ENCODE measurements at places on chromosomes 6 and 20.

DNA sequence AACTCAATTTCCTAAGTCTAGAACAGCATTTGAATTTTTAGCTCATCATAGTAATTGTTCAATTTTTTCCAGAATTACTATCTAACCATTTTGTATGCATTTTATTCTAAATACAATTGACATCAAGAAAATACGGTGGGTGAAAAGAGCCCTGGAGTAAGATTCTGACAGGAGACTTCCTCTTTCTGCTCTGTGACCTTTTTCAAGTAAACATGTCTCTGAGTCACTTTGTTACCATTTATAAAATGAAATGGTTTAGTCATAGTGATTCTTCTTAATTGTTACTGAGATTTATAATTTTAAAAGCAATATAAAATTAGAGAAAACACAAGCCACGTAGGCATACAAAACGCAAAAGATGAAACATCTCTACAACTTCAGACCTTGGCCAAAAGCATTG, 80.2 kb downstream of the PLCB1 start:
- DNase-seq: no peak

DNA sequence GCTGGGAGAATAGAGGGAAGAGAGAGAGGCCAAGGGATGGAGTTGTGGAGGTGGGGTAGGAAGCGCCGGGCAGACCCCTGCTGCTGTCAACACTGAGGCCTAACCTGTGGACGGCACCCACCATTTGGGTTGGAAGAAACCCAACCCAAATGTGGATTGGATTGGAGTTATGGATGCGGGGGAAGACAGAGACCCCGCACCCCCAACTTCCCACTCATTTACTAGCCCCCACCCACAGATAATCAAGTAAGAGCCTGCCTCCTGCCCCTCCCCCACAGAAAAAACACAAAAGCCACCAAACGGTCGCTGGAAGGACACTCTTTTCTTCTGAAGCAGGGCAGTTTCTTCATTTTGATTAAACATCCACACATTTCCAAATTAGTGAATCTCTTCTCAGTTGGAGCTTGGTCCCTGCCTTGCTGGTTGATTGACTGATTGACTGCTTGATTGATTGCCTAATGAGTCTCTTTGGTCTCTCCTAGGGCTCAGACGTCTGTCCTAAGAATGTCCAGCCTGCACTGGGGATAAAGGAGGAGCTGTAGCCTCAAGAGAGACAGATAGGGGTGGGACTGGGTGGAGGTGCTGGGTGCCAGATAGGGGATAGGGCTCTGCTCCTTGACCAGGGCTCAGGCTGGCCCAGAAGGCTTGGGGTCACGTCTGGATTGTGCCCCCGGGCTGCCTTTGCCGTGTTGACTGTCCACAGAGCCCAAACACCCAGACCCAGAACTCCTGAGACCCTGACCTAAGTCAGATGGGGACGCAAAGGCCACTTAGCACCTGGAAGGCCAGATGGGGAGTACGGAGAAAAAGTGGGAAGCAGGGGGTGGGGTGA, 74.9 kb upstream of the FOXP4 start:
- DNase-seq: no peak

GRCh38 chr6:2220154-2220553, 25.3 kb downstream of the GMDS start:
- no peak for DNase-seq

GRCh38 chr6:44627091-44627882, 239.8 kb downstream of the CDC5L start:
- no peak for DNase-seq

- no peak for DNase-seq
These were observed 46.6 kb upstream of the PTPRK start for GRCh38 chr6:128567029-128567428.

DNA sequence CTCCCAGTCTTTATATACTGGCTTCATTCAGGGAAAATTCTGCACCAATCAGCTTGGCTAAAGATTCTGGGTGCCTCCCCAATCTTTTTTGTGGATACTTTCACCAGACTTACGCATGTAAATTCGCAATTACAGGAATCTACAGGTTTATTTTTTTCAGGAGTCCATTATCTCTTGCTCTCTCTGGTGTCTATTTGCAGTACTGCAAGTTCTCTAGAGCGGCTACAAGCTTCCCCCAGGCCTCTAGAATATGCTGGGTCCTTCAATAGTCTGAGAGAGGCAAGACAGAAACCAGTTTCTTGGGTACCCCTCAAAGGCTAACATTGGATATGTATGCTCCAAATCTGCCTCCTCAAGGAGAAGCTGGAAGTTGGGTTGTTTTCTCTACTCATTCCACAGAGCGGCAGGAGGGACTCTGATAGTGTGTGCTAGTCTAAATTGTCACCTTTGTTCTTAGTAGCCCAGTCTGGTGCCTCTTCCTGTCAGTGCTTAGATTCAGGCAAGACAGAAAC, 58.5 kb downstream of the SUN5 start:
- DNase-seq: no peak

- no peak for DNase-seq
These were observed 17.7 kb downstream of the MAS1 start for GRCh38 chr6:159908535-159908934.

DNA sequence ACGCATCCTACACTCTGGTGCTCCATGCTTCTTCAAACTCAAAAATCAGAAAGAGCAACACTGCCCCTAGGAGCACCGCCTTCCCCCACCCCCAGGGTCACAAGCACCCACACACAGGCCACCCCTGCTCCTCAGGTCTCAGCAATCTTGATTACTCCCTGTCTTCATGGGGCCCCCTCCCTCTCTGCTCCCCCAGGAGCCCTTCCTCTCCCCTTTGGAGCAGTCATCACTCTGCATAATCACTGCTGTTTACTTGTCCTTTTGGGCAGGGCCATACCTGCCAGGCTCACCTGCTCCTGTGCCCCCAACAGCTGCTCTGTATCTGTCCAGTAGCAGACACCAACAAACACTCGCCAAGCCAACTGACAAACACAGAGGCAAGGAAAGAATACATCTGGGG, 7.6 kb upstream of the SYNDIG1 start:
- DNase-seq: no peak

DNA sequence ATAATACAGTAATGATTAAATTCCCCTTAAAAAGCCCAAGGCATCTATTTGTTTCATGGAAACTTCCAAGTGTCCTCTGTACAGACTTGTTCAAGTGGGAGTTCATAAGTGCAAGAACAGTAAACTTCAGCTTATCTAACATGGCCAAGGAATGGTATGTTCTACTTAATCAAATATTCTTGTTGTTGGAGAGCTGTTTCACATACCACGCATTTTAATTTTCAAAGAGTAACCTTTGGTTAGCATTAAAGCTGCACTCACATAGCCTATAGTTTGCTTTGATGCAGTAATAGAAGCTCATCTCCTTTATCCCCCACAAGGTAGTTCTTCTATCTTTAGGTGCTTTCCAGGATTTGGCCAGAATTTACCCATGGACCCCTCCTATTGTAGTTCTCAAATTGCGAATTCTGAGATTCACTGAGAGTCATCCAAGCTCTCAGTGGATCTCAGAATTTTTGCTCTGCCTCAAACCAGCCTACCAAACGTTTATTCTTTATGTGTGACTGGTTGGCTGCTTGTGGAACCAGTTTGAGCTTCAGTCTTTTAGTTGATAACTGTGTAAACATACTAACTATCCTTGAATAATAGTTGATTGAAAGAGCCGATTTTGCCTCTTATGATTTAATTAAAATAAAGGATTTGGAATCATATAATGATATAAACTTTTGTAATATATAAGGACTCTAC, 668.0 kb upstream of the FLRT3 start:
- DNase-seq: no peak

DNA sequence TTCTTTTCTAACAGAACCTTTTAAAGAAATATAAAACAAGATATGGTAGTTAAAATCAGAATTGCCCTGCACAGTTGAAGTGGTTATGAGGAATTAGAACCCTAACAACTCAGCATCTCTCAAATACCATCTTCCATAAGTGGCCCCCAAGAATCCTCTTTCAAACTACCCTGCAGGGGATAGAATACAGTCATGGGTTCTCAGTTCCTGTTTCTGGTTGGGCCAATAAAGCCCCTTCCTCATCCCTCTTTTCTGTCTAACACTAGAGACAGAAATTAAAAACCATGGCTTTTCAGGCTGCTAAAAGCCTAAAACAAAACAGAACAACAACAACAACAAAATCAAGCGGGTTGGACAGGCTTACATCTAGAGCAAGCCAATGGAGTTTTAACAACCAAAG, 6.7 kb upstream of the LCA5 start:
- no peak for DNase-seq

GRCh38 chr6:124319410-124319809, 515.7 kb downstream of the NKAIN2 start:
- DNase-seq: no peak

DNA sequence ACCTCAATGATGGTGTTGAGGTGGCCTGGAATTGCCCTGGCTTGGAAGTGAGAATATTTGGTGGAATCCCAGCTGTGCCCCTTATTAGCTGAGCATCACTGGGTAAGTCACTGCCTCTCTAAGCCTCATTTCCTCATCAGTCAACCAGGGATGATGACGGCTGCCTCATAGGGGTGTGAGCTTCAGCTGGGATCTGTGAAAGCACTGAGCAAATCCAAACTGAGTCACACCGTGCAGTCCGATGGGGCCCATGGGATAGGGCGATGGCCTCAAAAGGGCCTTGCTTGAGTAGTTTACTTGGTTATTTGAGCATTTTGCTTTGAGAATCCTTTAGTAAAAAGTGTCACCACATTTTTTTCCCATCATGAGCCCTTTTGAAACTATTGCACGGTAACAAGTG, 1.1 kb downstream of the SLC22A1 start:
- no peak for DNase-seq

- no peak for DNase-seq
These were observed 43.7 kb downstream of the TM9SF4 start for GRCh38 chr20:32153156-32153665.

GRCh38 chr6:166671434-166672081, 44.5 kb upstream of the RPS6KA2 start:
- no peak for DNase-seq

GRCh38 chr6:166595061-166595780, 8.7 kb upstream of the RAMACL start:
- DNase-seq: no peak

- no peak for DNase-seq
These were observed 218.2 kb downstream of the OR2B2 start for GRCh38 chr6:27693766-27694546.

DNA sequence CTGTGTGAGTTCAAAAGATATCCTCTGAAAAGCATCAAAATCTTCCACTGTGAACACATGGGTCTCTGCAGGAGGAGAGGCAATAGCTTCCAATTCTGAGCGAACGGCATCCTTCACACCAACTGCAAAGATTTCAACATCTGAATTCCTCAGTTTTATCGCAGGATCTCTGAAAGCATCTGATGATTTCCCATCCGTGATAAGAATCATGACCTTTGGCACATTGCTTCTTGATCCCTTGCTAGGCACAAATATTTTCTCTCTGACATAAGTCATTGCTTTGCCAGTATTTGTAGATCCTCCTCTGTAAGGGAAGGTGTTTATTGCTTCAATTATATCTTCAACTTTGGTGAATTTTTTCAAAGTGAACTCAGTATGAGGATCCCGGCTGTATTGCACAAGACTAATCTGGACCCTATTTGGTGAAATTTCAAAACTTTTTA, 22.7 kb downstream of the COL12A1 start:
- no peak for DNase-seq

GRCh38 chr6:169086020-169086419, 167.6 kb downstream of the THBS2 start:
- no peak for DNase-seq

DNA sequence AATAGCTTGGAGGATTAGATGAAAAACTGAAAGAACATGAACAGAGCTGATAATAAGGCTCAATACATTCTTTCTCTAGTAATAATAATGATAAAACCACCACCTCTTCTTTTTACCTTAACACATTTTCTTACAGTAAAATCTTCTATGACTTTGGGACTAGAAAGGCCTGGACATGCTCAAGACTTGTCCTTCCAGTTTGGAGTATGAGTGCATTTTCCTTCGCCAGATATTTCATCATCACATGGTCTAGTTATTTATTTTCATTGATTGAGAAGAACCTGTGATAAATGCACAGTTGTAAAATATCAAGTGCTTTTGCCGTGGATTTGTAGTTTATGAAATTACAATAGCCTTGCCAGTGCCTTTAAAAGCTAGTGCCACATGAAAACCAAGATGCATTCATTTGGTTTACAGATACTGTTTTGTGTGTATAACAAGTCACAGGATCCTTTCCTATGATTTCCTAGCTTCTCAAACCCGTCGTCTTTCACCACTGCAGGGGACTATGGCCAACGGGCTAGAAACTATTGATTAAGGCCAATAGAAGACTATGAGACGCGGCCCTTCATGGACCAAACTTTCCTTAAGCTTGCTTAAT, 200.2 kb upstream of the ZNF217 start:
- DNase-seq: no peak

GRCh38 chr6:140784573-140784972, 1348.2 kb upstream of the GJE1 start:
- no peak for DNase-seq

DNA sequence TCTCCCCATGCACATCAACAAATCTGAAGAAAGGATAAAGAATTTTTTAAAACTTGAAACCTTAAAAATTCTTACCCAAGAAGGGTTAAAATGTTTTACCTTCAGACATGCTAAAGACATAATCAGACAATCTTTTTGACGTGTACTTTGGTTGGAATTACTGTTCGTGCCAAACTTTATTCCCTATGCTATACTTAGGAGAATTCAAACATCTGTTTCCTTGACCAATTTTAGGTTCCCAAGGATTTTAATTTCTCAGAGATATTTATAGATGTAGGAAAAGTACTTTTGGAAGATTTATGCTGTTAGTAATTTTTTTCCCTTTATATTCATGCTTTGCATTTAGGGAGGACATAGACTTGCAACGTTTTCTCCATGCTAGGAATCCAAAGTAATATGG, 108.4 kb downstream of the AFG1L start:
- no peak for DNase-seq

DNA sequence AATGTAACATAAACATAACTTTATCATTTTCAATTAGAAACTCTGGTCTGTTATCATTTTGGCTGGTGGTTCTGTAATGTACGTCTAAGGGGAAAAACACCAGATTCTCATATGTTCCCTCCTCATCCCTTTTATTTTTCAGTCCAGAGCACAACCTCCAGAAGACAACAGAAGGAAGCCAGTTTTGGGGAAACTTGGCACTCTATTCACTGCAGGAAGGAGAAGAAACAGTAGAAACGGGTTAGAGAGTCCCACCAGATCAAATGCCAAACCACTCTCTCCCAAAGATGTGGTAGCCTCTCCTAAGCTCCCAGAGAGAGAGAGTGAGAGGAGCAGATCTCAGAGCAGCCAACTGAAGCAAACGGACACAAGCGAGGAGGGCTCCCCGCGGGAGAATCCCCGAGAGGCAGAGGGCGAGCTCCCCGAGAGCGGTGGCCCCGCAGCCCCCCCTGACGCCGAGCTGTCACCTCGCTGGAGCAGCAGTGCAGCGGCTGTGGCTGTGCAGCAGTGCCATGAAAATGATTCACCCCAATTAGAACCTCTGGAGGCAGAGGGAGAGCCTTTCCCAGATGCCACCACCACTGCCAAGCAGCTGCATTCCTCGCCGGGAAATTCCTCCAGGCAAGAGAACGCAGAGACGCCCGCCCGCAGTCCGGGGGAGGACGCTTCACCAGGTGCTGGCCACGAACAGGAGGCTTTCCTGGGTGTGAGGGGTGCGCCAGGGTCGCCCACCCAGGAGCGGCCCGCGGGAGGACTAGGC, 117.8 kb downstream of the RTN4IP1 start:
- no peak for DNase-seq
